ENCODE measurements at places on chromosomes 3 and 15. TPM values are rescaled to one million over a fixed set of nuclear protein-coding genes. Genes with fewer than 3 reads are reported as not detected.

The SLC28A1 gene
- 0.12 TPM for total RNA-seq

The PLSCR5 gene
- not detected for total RNA-seq

The SPTBN5 gene
- 0.11 TPM for total RNA-seq

The ALPK3 gene
- total RNA-seq: 0.11 TPM

The VPS33B gene
- 13.5 TPM for total RNA-seq

Measured in uterine smooth muscle cell (primary cell).